ENCODE measurements at places on chromosomes 2 and 18.
A peak's percentile ranks its signal among the peaks of the same experiment; 100 is the strongest.

GRCh38 chr2:238573916-238574315 lies 147.2 kb downstream of the ASB1 start:
- DNase-seq = no peak

DNA sequence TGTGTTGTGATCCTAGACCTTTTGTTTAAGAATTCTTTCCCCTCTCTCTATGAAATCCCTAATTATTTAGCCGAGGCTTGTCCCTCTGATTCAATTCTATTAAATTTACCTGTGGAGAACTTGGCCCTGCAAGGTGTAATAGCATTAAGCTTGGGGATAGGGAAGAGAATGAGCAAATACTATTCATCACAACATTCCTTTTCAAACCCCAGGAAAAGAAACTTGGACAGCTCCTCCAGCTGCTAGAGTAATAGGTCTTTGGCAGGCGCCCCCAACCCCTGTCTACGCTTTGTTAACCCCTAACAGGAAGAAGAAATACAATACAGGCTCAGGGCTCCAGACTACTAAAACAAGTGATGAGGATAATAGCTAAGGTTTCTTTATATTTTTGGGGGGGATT lies 957.0 kb downstream of the CPS1 start:
- no peak for DNase-seq

DNA sequence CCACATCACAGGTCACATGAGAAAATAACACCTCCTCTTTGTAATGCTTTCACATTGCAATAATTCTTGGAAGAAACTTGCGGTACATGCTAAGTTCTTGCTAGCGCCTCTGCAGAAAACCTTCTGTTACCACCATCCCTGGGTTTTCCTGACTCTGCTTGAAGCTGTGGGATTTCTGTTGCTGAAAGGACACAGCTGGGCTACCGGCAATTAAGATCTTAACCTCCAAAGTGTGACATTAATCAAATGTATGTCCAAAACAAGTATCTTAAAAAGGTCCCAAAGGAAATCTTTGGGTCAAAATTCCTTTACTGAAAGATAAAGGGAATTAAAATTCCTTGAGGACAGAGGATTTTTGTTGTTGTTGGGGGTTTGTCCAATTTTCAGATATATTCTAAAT lies 7.5 kb downstream of the CCBE1 start:
- DNase-seq = no peak

- no peak for DNase-seq
Observed at GRCh38 chr2:108377815-108378630, at the start of gene SULT1C4. TSS of gene SULT1C4 (plus strand) at chr2:108377954. CDS start at chr2:108378338, 384 bp downstream.

DNA sequence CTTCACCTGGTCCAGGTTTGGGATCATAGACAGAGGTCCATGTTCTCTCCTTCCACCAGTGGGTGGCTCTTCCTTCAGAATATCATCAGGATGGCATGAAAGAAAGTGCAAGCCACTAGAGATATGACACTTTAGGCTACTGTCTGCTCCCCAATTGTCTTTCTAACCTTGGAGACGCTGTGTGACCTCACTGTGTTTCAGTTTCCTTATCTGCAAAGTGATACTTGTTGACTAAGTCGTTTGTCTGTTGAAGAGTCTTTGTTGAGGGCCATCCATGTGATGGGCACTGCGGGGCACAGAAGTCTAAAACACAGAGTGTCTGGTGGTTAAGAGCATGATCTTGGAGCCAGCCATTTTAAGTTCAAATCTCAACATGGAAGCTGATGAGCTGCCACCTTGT lies 259.9 kb upstream of the THSD7B start:
- no peak for DNase-seq

DNA sequence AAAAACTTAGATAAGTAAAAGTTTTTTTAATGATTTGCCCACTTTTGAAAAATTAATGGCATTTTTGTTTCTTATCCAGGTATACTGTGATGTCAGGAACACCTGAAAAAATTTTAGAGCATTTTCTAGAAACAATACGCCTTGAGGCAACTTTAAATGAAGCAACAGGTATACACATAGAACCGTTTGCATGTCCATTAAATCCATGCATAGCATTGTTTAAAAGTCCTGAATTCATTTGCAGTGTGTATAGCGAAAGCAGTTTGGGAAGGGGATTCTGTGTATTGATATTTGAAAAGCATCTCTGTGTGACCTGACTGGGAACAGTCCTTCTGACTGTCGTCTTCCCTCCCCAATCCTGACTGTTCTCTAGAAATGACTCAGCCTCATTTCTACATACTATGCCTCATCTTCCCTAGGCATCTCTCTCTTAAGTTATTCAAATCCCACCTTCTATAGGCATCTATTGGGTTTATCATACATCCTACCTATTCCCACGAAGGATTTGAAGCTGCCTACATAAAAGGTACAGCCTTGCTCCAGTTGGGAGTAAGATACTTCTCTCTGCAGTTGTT lies 79.2 kb upstream of the MAP3K20 start:
- DNase-seq = no peak

DNA sequence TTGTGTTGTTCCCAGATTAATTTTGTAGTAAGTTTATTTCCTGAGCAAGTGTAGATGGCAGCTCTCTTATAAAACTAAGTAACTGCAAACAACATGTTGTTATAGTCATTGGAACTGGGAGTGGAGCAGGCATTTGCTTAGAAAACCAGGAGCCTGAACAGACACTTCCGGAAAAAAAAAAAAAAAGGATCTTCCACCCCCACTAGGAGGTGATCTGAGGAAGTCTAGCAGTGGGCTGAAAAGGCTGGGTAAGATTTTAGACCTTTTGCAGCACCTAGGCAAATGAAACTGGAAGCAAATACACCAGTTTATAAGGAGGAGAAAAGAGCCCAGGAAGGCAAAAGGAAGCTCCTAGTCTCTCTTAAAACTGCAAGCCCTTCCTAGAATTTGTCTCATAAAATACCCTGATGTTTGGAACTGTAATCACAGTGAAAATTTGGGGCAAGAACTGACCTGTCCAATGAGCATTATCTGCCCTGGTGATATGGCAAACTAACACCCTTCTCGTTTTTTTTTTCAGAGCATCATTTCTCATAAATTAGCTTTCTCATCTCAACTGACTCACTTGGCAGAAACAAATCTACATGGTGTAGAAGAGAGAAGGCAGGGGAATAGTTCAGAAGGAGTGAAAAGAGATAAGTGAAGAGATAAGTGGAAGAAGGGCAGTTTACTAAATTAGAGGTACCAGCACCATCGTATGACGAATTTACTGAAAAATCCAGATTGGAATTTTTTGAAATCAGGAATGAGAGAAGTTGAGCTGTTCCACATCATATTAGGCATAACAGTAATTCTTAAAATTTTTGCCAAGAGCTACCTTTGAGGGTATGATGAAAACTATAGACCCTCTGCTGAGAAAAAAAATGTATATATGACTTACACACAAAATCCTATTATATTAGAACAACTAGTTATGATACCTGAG lies 4.2 kb upstream of the CCNYL1 start:
- DNase-seq = no peak

DNA sequence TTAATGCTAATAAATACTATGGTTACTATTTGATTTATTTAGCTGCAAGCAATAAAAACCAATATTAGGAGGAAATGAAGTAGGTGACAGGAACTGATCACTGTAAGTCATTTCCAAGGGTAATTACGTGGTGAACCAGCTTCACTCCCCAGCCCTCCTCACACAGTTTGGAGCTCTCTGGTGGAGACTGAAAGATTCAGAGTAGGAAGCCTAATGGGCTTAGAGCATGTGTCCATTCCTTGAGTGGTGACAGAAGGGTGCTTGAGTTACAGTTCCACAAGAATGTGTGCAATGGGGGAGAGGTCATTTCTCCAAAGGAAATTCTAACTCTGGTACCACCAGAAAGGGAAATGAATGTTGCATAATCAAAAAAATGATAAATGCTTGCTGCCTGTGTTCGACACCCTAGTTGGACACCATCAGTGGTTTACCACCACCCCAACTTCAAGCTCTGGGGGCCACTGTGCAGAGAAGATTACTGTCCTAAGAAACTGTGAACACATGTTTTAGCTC lies 285.1 kb upstream of the MMADHC start:
- no peak for DNase-seq

- no peak for DNase-seq
Observed at GRCh38 chr2:158460632-158461297, 4.0 kb downstream of the PKP4 start.

- no peak for DNase-seq
Observed at GRCh38 chr18:25225151-25225550, 126.8 kb downstream of the ZNF521 start.

GRCh38 chr2:189542145-189542882 lies 38.3 kb downstream of the SLC40A1 start:
- no peak for DNase-seq

DNA sequence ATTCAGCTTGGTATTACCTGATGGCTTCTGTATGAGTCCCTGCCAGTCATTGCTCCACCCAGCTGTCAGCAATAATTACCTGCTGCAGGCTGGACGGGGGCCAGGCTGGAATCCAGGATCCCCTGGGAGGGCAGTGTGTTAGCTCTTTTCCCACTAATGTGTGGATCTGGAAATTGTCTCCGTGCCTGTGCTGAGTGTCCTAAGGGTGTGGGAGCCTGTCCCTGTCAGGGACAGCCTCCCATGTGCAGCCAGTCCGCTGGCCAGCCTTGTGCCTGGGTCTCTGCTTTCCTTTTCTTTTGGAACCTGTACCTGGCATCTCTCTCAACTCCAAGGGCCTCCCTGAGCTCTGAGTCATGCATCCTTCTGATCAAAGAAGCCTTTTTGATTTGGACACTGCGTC lies 107.2 kb upstream of the SPRED2 start:
- DNase-seq = peak; percentile 73

- no peak for DNase-seq
Observed at GRCh38 chr18:37482433-37482832, 83.2 kb downstream of the CELF4 start.

DNA sequence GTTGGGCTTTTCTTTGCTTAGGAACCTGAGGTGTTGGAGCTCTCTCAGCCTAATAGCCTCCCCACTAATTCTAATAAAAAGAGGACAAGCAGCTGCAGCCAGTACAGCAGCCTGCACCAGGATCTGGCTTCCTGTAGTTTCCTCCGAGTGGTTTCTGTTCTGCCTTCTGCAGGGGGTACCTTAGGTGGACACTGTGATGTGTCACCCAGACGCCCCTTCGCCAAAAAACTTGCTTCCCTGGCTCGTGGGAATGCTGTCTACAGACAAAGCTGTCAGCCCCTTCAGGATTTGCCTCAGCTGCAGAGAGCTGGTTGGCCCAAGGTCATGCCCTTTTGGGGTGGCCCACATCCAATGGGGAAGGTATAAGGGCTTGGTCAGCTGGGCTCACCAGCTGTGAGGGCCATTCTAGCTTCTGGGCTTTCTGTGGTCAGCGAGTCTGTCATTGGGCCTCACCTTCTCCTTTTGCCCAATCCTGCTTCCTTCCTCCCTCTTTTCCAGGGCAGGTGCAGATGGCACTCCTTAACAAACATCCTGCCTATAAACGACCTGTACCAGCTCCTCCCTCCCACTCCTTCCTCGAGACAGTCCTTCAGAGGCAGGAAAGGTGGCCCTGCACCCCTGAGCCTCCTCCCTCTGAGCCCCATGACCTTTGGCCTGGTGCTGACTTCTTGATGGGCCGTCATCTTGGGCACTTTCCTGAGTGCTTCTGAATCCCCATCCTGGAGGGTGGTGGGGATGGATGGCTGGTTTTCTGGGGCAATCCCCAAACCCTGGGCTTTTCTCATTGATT lies 44.0 kb upstream of the ROCK2 start:
- DNase-seq = no peak

GRCh38 chr2:168231609-168232241 lies 15.7 kb downstream of the STK39 start:
- peak; percentile 57 for DNase-seq

GRCh38 chr18:11162889-11163288 lies 13.5 kb upstream of the PIEZO2 start:
- DNase-seq = no peak

GRCh38 chr2:24739354-24740025 lies 53.7 kb downstream of the PTRHD1 start:
- DNase-seq = no peak

DNA sequence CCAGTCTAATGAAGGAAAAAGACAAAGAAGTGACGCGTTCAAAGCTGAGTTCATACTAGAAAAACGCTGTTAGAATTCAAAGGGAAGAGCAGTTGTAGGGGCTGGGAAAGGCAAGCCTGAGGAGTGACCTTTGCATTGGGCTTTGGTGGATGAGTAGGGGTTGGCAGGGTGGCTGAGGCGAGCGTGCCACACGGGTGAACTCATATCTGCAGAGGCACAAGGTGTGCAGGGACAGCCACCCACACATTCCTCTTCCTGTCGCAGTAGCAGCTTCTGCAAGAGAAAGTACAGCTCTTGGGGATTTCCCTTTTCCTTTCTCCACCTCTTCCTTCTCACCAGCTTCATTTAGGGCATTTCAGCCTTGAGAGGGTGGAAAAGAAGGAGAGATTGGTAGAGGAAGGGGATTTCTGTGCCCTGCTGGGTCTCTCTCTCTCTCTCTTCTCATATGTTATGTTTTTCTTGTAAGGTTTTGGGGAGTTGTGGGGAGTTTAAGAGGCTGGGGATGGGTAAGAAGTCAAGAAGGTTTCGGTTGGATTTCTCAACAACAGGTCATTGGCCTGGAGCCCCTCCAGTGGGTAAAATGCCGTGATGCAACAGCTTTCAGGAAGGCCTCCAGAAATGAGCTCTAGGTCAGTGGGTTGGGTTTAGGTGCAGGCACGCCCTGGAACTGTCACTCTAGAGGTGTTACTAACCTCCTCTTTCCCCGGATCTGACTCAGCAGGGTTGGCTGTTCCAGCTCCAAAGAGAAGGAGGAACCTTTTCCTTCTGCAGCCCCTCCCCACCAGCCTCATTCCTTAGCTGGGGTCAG lies 40.1 kb downstream of the ODC1 start:
- DNase-seq = no peak

All from NCI-H2171 (cell line).